ENCODE measurements at places on chromosomes 1 and 21. TPM values are rescaled to one million over a fixed set of nuclear protein-coding genes. Genes with fewer than 3 reads are reported as not detected.

The OR10J1 gene
- polyA plus RNA-seq = not detected

The CAMK1G gene
- not detected for polyA plus RNA-seq

The HEYL gene
- polyA plus RNA-seq = 16.6 TPM

The RNF2 gene
- polyA plus RNA-seq = 7.7 TPM

The SPATA6 gene
- polyA plus RNA-seq = 2.9 TPM

The GPR3 gene
- 0.94 TPM for polyA plus RNA-seq

The TMPRSS15 gene
- polyA plus RNA-seq = 0.09 TPM

The LRRN2 gene
- 5.1 TPM for polyA plus RNA-seq
